ENCODE measurements at places on chromosomes 2 and 18.
A peak's percentile ranks its signal among the peaks of the same experiment; 100 is the strongest.

GRCh38 chr2:18406219-18406618, 154.2 kb downstream of the RDH14 start:
- DNase-seq, result no peak

GRCh38 chr2:181380581-181380980, 76.6 kb upstream of the ITGA4 start:
- no peak for DNase-seq

DNA sequence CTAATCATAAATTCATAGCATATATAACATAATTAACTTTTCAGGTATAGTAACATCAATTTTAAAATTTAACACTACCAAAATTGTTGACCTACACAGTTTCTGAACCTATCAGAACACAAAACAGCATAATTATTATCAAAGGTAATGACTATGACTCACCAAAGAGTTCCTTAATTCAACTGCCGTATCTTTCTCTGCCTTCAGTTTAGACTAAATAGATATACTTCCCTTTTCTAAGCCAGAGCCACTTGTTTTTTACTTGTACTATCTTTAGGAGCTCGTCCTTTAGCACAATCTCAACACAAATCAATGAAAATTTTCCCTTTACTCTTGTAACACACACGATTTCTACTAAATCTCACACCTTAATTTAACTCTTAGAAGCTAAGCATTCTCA, 54.4 kb downstream of the CCDC88A start:
- DNase-seq, result no peak

- peak; percentile 60 for DNase-seq
These were observed 14.4 kb upstream of the STAT4 start for GRCh38 chr2:191165176-191165643.

- DNase-seq, result peak; percentile 57
These were observed 23.4 kb upstream of the CHRNA1 start for GRCh38 chr2:174787487-174788205.

DNA sequence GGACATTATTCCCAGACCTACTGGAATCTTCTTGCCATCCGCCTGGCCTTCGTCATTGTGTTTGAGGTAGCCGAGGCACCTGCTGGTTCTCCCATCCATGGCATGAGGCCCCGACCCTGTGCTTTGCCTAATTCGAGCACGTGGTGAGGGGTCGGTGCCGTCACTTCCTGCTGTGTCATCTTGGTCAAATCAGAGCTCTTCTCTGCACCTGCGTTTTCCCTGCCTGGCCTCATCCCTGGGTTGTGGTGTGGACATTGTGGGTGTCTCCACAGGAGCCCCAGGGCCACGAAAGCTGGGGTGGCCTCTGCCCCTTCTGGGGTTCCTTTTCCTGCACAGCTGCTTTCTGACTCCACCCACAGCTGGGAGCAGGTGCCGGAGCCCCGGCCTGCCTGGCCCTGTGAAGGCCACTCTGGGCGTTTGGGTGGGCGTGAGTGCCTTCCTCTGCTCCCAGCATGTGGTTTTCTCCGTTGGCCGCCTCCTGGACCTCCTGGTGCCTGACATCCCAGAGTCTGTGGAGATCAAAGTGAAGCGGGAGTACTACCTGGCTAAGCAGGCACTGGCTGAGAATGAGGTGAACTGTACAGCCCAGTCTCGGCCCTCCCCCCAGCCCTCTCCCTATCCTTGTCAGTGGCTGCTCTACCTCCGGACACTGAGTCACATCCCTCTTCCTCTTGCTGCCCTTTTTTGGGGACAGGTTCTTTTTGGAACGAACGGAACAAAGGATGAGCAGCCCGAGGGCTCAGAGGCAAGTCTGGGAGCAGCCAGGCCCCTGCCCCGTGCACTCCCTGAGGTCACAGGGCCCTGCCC, 34.9 kb downstream of the ANO7 start:
- DNase-seq, result no peak

- DNase-seq, result no peak
These were observed 1064.4 kb upstream of the ZEB2 start for GRCh38 chr2:145584353-145584752.

- DNase-seq, result no peak
These were observed 229.9 kb downstream of the ALK start for GRCh38 chr2:29691391-29691950.

DNA sequence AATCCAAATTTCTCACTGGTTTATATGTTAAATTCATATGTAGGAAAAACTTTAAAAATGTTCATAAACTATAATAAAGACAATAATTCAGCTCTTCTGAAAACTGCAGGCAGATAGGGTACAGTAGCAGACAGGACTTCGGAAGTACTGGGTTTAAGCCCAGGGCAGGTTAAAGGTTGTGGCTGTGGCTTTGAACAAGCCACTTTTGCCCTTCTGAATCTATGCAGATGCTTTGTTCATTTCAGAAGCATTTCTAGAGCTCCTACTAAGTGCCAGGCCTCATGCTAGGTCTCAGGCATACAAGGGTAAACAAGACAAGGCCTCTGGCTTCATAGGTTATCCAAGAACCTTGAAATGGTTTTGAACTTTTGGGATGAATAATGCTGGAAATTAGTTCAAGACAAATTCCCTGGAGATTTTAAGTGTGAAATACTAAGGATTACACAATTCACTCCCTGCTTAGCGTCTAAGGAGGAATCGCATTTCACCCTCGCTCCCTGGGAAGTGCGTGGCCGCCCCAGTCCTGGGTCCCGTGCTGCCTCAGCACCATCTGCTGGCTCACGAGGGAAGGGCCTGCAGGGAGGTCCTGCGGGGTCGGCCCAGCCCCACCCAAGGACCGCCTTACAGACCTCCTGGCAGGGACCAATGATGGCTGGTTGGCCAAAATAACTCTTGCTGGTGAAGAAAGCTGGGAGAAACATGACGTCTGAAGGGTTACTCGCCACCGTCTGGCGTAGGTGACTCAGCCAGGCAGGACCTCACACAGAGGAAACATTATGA, 67.7 kb upstream of the L3MBTL4 start:
- DNase-seq, result no peak

DNA sequence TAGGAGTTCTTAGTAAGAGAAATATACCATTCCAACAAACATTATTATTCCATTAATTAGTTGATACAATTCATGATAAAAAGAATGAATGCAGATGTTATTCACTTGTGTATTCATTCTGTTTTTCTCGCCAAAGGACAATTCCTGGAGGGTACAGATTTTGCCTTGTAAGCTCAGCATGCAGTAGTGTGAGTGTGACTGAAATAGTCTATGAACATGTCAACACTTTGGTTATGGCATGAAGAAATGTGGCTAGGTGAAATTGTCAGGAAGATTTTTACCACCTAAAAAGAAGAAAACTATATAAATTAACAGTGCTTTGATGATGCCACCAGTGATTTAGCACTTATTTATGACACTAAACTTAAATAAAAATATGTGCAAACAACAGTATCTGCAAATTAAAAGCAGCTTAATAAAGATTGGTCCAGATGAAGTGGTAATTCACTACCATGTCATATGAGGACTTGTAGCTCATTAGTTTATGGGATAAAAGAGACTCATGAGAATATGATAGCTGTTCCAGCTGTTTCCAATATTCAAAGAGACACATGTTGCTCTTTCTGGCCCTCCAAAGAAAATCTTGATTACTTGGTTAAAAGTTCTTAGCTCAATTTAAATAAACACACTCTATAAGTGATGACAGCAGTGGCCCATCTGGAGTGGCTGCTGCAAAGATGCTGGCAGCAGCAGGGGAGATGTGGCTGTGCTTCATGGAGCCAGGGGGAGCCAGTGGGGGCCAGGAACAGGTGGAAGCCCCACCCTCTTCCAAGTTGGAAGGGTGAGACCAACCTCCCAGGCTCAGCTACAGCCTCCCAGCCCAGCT, 165.0 kb downstream of the CDH19 start:
- no peak for DNase-seq

DNA sequence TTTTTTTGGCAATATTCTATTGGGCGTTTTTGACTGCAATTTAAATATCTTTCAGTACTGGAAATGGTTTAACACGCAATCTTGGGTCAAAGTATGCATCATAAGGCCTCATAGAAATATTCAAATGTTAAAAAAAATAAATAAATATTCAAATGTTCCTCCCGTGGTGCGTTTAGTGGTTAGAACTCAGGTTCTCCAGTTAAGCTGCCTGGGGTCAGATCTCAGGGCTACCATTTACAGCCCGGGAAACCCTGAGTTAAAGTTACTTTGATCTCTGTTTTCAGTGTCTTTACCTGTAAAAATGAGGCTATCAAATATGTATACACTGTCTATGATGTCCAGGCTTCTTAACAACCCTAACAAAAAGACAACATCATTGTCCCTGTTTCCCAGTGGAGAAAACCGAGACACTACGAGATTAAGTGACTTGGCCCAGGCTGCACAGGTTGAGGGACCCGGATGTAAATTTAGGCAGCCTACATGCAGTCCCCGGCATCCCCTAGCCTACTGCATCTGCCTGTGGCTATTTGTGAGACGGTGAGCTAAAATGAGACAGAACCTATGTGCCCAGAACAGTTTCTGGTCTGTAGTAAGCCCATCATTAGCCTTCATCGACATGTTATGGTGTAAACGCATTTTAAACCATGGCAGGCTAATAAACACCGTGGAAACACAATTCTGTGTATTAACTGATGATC, 1.7 kb downstream of the FHL2 start:
- no peak for DNase-seq

- no peak for DNase-seq
These were observed 65.0 kb downstream of the NOL4 start for GRCh38 chr18:34159691-34160185.

DNA sequence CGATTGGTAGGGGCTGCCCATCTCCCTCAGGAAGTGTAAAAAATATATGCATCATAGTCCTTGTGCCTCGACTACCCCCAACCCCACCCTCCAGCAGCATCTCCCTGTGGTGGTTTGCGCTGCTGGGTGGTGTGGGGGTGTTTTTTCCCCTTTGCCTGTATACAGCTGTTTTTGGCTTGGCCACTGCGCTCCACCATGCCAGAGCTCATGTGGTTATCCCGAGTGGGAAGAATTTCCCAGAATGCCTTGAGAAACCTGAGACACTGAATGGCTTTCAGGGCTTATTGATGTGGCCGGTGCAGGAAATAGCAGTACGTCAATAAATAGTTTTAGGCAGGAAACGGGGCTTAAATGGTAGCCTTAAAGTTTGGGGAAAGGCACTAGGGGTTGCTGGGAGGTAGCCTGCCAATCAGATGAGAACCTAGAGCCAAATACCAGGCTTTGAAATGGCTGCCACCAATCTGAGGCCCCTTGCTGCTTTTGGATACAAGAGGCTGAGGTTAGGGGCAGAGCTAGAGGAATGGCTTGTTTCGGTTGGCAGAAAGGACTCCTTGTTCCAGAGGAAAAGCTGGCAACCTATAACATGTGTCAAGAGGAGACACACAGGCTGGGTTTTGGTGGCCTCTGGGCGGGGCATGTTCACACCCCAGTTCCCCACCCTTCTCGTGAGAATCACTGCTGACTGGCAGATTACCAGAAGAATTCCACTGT, 144.1 kb downstream of the SMAD7 start:
- DNase-seq, result no peak

DNA sequence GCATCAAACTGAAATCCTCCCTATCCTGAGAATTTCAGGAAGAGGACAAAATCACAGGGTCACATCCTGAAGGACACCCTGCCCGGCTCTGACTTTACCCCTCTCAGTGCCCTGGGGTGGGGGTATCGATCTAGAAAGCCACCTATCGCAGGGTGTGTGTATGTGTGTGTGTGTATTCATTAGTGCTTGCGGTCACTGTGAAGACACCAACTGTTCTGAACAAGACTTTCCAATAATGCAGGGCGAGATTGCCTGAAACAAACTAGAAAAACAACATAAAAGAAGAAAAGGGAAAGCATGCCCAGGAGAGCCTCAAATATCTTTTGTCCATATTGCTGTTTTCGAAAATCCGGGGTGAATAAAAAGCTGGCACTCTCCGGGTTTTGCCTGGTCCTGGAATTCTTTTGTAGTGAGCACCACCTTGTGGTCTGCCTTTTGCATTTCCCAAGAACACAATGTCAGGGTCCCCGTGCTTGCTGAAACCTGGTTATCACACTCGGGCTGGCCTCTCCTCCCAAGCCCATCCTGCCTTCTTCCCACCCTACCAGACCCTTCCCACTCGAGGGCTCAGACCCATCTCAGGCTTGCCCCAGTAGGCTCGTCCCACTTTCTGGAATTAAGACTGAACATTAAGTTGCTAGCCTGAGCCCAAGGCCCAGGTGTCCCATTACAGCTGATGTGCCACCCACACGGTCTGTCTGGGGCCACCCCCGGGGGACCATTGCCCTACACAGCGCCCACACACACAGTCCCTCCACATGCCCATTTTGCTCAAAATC, 25.0 kb upstream of the COPS8 start:
- DNase-seq, result peak; percentile 75

- peak; percentile 77 for DNase-seq
These were observed 93.3 kb downstream of the MAP4K4 start for GRCh38 chr2:101790857-101791256.

GRCh38 chr2:74001781-74002504, 17.2 kb downstream of the TET3 start:
- no peak for DNase-seq

GRCh38 chr2:107001551-107001950, 115.6 kb upstream of the ST6GAL2 start:
- no peak for DNase-seq

DNA sequence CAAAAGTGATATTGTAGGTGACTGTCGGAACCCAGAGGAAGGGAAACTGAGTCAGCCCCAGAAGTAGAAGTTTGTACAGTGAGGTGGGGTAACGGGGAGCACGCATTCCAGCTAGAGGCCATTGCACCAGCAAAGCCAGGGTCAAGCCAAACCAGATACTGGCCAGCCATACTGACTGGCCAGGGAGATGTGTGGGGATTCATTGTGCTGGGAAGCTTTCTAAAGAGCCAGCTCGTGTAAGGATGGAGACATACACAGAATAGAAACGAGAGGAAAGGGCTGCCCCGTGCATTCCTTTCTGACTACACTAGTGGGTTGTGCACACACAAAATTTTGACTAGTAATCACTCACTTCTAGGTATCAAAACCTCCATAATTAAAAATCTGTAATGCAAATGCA, 175.3 kb upstream of the PID1 start:
- no peak for DNase-seq

DNA sequence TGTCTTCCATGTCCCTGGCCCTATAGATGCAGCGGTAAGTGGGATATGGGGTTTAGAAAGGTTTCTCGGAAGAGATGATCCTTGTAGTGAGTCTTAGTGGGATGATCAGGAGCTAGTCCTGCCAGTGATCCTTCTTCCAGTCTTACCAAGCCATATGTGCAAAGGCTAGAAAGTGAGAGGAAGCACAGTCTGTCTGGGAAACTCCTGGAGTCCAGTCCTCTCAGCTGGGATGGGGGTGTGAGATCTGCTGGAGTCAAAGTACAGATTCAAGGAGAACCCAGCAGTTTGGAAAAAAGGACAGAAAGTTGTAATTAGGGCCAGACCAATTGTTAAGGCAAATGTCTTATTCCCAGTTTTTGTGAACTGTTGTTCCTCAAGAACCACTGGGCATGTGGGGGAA, 83.3 kb downstream of the LIMS1 start:
- DNase-seq, result no peak

GRCh38 chr2:122417114-122417513, 661.7 kb downstream of the TSN start:
- DNase-seq, result no peak

DNA sequence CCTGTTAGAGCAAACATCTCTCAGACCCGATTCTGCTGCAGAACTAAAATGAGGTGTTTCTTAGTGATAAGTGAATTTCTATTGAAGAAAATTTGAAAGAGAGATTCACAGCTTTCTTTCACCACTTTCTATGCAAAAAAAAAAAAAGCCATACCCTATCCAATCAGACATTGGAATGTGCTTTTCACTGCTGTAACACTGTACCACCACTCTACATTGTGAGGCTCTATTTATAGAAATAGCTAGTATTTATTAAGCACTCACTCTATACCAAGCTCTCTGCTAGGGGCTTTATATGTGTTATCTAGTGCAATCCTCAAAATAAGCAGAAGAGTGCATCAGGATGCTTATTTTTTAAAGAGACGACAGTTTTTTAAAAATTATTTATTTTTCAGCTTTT, 580.6 kb upstream of the VRK2 start:
- DNase-seq, result no peak

Measured in NCI-H1694 (cell line).